ENCODE measurements at places on chromosomes 3 and 15.

DNA sequence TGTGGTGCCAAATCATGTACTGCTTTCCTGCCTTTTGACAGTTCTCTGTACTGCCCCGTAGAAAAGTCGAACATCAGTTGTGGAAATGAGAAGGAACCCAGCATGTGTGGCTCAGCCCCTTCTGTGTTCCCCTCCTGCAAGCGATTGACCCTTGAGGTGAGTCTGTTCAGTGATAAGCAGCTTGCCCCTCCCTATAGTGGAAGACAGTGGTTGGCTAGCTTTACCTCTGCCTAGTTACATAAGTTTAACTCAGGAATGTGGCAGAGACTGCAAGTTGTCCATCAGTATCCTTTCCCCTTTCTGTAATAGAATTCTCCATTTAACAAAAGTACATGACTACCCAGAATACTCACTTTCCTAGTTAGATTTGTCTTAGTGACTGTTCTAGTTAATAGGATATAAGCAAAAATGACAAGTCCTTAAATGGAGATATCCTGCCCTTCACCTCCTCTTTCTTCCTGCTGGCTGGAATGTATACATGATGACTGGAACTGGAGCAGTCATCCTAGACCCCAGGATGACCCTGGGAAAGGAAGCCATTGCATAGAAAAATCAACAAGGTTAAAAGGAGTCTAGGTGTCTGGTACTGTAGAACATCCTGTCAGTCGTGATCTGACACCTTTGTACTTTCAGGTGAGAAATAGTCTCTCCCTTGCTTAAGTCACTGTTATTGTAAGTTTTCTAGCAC is 10.6 kb downstream of the SETMAR start:
- DNase-seq, result no peak

- no peak for DNase-seq
Measured at GRCh38 chr15:83210619-83211018, 3.0 kb upstream of the HDGFL3 start.

DNA sequence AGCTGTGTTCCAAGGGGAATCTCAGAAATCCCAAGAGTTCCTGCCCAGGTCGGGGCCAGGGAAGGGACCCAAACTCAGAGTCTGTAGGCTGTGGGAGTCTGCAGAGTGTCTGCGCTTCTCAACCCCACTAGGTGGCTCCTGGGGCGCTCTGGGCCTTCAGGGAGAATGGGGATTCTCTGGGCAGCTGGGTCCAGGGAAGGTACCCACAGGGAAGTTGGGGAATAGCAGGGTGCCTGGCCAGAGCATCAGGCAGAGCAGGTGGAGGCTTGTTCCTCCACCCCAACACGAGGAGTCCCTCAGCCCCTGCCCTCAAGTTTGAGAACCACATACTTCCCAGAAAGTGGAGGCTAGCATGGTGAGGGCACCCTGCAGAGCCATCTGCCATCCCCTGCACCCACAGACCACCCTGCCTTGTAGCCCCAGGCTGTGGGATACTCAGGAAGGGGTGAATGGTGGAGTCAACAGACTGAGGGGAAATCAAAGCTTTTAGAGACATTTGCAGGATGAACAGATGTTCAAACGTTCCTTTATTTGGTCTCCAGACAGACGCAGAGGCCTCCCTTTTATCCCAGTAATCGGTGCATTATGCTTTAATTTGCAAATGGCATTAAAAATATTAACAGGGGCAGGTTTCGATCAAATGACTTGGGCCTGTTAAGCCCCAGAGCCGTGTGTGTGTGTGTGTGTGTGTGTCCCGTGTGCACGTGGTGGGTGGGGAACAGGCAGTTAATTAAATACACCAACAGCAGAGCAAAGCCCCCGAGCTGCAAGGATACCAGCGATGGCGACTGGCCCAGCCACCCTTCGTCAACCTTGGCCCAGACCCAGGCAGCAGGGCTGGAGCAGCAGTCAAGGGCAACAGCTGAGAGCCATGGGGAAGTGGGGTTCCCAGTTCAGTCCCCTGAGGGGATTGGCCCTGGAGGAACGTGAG is 57.7 kb downstream of the DNAJB8 start:
- DNase-seq, result no peak

GRCh38 chr15:25171856-25172687 is 217.3 kb downstream of the SNRPN start:
- DNase-seq, result no peak

DNA sequence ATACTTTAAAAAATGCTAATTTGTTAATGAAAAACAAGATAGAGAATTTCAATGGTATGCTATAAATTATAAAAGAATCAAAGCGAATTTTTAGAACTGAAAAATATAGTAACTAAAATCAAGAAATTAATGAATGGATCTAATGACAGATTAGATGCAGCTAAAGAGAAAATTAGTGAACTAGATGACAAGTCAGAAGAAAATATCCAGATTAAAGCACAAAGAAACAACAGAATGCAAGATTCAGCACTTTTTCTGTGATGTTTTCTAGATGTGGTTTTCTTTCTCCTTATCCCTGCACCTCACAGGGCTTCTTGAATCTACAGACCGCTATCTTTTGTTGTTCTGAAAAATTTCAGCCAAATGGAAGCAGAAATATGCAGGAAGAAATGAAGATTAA is 54.4 kb downstream of the INO80 start:
- DNase-seq, result no peak

DNA sequence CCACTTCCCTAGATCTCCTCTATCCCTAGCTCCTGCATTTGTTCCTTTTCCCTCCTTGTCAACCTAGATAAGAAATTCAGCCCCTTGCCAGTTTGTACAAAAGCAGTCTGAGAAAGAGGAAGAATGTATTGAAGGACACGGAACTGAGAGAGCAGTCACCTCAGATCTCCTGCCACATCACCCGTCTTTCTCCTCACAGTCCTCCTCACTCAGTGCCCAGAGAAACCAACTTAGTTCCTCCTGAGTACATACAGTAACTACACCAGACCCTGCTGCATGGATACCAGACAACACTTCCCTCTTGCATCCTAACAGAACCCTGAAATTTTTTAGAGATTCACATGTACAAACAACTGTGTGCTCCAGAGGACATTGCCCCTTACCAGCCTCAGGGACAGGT is 563.6 kb upstream of the ADAMTS9 start:
- DNase-seq, result no peak

GRCh38 chr3:69647511-69648110 is 91.7 kb upstream of the MITF start:
- no peak for DNase-seq

DNA sequence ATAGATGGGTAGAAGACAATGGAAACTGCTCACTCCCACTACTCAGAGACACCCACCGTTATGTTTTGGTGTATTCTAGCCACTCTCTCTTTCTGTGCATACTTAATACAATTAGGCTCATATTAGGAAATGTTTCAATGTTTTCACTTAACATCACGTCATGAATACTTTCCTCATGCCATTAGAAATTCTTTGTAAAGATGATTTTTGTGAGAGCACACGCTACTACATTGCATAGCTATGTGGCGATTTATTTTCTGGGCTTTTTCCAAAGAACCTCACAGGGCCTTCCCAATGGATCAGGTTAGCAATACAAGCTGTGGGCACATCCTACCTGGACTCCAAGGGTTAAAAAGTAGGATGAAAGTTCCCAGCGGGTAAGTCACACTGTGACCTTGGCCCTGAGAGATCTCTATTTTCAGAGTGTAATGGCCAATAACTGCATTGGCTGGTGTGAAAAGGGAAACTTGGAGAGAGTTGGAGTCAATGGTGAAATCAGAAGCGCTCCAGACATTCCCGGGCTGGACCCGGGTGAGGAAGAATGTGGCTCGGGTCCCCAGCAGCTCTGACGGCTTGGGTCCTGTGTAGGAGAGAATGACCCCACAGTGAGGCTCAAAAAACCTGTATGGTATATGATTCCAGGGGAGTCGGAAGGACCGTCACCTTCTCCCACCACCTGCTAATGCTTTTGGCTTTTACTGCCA is 25.8 kb upstream of the TGM5 start:
- no peak for DNase-seq

GRCh38 chr3:149563114-149563513 is 88.6 kb downstream of the TM4SF4 start:
- no peak for DNase-seq

Data from stimulated activated CD4-positive, alpha-beta T cell treated with anti-CD3 and anti-CD28 coated beads, TNF-alpha, amount 100 ng/mL, for 4 hours (primary cell).